Omental fat pad (tissue), 4 donors: ENCODE measurements at places on chromosomes 6 and 20. TPM values are rescaled to one million over a fixed set of nuclear protein-coding genes. Genes with fewer than 3 reads are reported as not detected.

GRCh38 chr20:23923891-23924435, 44.4 kb upstream of the CST5 start:
- DNase-seq: no peak

- DNase-seq: no peak
Observed at GRCh38 chr6:90097356-90097755, 199.3 kb downstream of the BACH2 start.

- peak; percentile 59 for DNase-seq
Observed at GRCh38 chr20:49541733-49542513, 26.0 kb downstream of the PTGIS start.

The SLC35B2 gene
- 31.6 TPM for total RNA-seq

DNA sequence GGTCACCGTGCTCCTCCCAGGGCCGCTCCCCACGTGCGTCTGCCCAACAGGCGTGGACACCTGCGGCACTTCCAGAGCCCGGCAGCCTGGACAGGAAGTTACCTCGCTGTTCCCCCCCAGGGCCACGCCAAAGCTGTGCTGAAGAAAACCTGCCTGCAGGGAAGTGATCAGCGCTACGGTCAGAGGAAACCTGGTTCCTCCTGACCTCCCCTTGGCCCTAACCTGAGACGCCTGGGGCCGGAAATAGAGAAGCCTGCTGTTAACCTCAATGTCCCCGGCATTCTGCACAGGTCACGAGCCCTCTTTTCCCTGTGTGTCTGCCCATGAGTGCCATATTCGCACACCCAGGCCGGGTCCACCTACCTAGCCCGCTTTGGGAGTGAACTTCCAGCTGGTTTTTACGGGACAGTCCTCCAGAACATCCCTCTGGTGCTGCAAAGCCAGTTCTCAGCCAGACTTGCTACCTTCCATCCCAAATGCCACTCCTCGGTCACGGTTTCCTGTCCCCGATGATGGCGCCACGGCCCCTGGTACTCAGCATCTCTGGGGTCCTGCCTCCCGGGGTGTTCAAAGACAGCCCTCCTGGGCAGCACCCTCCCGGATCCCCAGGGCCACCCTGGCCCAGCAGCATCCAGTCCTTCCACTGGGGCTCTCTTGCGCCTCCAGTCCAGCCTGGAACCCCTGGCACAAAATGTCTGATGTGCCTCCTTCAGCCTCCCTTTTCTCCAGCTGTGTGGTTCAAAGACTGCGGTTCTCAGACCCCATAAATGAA, 12.0 kb upstream of the IRF4 start:
- DNase-seq: no peak

DNA sequence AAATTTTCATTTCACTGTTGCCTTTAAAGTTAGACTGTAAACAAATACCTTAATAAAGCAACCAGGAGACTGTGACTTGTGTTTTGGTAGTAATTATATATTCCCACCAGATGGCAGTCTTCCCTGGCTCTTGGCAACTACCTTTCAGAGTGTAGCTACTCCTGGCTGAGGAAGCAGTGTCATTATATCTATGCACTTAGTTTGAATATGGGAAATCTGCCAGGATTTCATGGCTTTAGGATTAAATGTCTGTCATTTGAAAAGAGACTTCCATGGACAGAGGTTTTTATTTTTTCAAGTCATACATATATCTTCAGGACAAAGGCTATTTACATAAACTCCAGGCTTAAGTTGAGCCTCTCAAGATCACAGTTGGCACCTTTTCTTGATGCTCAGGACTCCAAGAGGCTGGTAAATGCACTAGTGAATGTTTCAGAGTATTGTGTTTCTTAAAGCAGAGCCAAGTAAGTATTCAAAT, 160.1 kb downstream of the C6orf58 start:
- DNase-seq: no peak

- DNase-seq: no peak
Observed at GRCh38 chr6:2560917-2561698, 189.6 kb downstream of the MYLK4 start.

DNA sequence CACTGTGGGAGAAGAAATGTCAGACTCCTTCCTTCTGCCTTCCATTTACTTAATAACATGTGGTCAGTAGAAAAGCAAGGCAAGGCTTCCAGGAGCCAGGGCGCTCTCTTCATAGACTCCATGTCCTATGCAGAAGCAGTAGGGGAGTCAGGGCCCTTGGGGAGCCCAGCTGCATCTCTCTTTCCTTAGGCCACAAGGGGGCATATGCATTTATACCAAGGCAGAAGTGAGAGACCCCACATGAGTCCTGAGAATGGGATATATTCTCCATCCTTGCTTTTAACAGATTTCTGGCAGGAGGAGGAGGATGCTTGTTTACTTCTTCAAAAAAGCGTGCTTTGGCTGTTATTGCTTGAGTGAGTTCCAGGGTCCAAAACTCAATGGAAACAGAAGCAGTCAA, 198.5 kb downstream of the HIVEP2 start:
- no peak for DNase-seq

The BICRAL gene
- total RNA-seq: 7.6 TPM

The GPR6 gene
- not detected for total RNA-seq

The FRMD1 gene
- total RNA-seq: 0.79 TPM

DNA sequence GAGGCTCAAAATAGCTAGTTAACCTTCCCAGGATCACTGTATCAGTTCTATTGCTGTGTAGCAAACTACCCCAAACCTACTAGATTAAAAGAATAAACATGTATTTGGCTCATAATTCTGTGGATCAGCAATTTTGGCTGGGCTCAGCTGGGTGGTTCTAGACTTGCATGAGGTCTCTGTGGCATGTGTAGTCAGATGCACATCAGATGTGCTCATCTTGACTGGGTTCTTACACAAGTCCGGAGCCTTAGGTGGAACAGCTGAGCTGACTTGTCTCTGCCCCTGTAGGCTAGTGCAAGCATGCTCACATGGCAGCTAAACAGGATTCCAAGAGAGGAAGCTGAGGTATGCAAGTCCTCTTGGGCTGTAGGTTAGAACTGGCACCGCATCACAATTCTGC, 173.2 kb upstream of the PRND start:
- DNase-seq: no peak

The MPIG6B gene
- total RNA-seq: not detected

- DNase-seq: no peak
Observed at GRCh38 chr6:128663238-128663637, 142.8 kb upstream of the PTPRK start.

The MYBL2 gene
- 0.19 TPM for total RNA-seq

DNA sequence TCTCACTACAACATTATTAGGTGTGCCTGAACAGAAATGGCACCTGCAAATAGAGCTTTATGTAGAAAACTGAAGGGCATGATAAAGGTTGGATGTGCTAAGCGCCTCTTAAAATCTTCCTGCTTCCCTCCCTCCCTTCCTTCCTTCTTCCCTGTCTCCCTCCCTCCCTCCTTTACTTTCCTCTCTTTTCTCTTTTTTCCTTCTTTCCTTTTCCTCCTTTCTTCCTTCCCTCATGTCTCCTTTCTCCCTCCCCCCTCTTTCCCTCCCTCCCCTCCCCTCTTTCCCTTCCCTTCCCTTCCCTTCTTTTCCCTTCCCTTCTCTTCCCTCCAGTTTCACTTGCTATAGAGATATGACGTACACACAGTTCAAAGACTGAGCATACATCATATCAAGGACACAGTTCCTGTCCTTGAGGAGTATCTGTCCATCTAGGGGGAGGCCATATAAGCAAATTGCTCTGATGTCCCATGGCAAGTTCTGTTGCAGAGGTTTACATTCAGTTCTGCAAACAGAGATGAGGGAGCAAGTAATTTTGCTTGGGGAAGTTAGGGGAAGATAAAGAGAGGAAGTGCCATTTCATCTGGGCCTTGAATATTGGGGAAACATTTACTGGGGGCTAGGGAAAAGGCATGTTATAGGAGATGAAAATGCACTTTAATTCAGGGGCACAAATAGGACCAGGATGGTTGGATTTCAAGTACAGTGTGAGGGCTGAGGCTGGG, 79.0 kb upstream of the EEF1E1 start:
- no peak for DNase-seq

GRCh38 chr20:62069741-62070216, 4.1 kb upstream of the TAF4 start:
- no peak for DNase-seq

The PHACTR3 gene
- 1.4 TPM for total RNA-seq

GRCh38 chr20:11352041-11352440, 565.7 kb upstream of the BTBD3 start:
- no peak for DNase-seq

- no peak for DNase-seq
Observed at GRCh38 chr6:84449220-84449619, 221.8 kb upstream of the CEP162 start.

- DNase-seq: peak; percentile 33
Observed at GRCh38 chr6:21595285-21596144, 2.0 kb downstream of the SOX4 start.

DNA sequence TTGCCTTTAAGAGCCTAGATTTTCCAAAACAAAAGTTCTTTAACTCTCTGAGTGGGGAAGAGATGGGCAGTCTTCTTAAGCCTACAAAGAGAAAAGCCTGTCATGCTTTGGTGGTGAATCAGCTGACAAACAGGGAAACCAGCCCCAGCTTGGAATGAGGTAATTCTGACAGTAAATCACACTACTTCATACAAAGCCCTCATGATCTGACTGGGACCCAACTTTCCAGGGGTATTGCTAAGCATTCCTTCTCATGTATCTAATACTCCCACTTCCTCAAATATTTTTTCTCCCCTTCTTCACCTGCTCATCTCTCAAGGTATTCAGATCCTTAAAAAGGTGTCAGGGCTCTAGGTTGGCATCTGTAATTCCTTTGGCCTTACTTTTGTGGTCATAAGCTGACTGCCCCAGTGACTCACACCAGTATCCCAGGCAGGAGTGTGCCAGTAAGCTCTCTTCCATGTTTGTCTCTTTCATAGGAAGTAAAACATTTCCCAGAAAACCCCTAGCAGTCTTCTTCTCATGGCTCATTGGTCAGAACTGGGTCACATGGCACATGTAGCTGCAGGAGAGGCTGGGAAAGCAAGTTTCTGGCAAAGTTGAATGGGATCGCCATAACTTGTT, 15.0 kb upstream of the TBC1D22B start:
- peak; percentile 42 for DNase-seq

The MOCS1 gene
- total RNA-seq: 66.0 TPM

GRCh38 chr20:16433293-16433580, 140.0 kb downstream of the KIF16B start:
- DNase-seq: no peak

DNA sequence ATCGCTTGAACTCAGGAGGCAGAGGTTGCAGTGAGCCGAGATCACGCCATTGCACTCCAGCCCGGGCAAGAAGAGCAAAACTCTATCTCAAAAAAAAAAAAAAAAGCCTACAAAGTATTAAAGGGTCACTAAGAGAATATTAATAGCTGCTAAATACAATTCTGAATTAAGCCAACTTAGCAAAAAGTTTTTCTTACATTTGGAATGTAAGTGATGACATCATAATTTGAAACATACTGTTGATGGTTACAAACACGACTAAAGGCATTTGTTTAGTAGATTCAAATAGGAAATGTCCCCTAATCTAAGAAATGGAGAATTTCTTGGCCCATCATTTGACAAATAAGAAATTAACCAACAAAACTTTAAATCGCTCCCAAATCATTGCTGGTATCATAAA, 282.8 kb downstream of the RNGTT start:
- no peak for DNase-seq

DNA sequence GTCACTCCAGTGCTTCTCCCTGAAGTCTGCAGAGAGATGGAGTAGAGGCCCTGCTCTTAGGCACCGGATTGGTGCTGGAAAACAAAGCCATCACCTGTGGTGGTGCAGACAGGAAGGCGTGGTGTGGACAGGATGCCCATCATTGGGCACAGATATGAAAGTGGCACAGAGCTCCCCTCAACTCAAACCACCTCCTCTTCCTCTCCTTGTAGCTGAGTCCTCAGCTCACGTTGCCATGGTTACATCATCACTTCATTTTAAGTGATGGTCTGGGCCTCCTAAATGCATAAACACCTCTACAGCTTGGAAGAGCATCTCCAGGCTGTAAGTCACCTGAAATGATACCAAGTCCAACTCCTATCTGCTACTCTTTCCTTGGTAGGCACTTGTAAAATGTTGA, 8.0 kb upstream of the RTF2 start:
- DNase-seq: no peak

GRCh38 chr6:48111143-48111506, at the start of gene PTCHD4:
TSS of gene PTCHD4 (minus strand) at chr6:48111197. CDS start at chr6:48068957, 42,240 bp downstream.
- DNase-seq: no peak

GRCh38 chr20:37901654-37902503, 1.0 kb upstream of the VSTM2L start:
- DNase-seq: no peak

GRCh38 chr20:63042448-63043071, 35.8 kb upstream of the BHLHE23 start:
- no peak for DNase-seq

DNA sequence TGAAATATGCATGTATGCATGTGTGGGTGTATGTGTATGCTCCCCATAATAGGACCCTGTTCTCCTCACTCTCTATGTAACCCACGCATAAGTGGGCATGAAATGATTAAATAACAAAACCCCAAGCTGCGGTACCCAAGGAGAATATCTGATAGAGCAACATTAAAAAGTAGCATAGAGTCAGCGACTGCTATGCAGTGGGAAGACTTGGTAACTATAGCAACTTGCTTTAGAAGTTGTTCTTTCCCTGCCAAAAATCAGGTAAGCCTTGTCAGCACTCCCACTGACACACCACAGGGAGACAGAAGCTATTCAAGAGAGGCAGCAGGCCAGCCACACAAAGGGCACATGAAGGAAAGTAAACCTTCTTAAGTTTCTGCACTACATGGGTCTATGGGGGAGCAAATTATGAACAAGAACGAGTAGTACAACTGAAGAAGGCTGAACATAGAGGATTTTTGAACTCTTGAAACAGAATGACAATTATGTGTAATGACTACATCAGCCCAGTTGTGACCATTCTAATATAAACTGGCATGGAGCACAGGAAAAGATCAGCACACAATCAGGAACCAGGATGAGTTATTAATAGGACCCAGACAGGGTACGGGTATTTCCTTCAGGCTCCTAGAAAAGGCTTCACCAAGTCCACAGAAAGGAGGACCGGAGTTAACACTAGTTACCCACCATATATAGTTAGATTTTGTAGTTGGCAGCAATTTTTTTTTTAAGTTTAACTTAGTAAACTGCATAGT, 89.9 kb downstream of the GPR6 start:
- DNase-seq: no peak

- DNase-seq: no peak
Observed at GRCh38 chr6:3455569-3456394, 1.1 kb downstream of the SLC22A23 start.

The CENPB gene
- 98.4 TPM for total RNA-seq

GRCh38 chr20:59043698-59044097, 1.1 kb upstream of the PRELID3B start:
- DNase-seq: no peak

The LY6G6C gene
- total RNA-seq: not detected

The TRIM10 gene
- 0.09 TPM for total RNA-seq

GRCh38 chr6:3654898-3655297, 96.6 kb downstream of the PXDC1 start:
- DNase-seq: no peak

The OPRM1 gene
- total RNA-seq: not detected
